Esophagus squamous epithelium (tissue), 5 donors: ENCODE measurements at places on chromosomes 5 and 9.
A peak's percentile ranks its signal among the peaks of the same experiment; 100 is the strongest.

DNA sequence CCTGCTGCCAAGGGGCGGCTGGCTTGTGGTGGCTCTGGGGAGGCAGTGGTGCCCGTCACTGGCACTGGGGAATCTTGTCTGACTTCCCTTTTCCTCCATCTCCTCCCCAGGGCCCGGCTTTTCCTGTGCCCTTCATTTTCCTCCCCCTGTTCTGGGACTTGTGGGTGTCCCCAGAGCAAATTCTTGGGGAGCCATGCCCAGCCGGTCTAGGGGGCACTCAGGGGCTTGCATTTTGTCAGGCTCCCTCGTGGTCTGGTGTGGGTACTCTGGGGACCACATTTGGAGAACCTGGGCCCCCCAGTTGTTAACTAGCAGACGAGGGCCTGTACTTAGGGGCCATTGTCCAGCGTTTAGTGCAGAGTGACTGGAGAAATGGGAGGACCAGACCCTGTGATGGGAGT, 105.2 kb upstream of the IER5L start:
- peak overlapping the region; percentile 2 for H3K27ac ChIP-seq
- H3K36me3 ChIP-seq = no peaks in the 10 kb centered on the region
- H3K27me3 ChIP-seq = no peaks in the 10 kb centered on the region
- DNase-seq = no peak
- peaks cover 14% of the 10 kb centered on the region for H3K4me1 ChIP-seq

GRCh38 chr5:142015781-142016533, 3.1 kb upstream of the GNPDA1 start:
- no peaks in the 10 kb centered on the region for H3K27me3 ChIP-seq
- no peaks in the 10 kb centered on the region for H3K36me3 ChIP-seq
- DNase-seq = no peak
- no peak overlapping the region for H3K4me3 ChIP-seq
- H3K27ac ChIP-seq = peak overlapping the region; percentile 71

GRCh38 chr5:175281714-175282113, 162.3 kb downstream of the DRD1 start:
- no peak overlapping the region for H3K27ac ChIP-seq
- DNase-seq = no peak
- H3K4me3 ChIP-seq = no peak overlapping the region
- H3K36me3 ChIP-seq = no peaks in the 10 kb centered on the region

GRCh38 chr5:88830567-88830966, 52.4 kb downstream of the MEF2C start:
- H3K4me1 ChIP-seq = peaks cover 61% of the 10 kb centered on the region
- no peaks in the 10 kb centered on the region for H3K36me3 ChIP-seq
- no peak overlapping the region for H3K4me3 ChIP-seq
- H3K27ac ChIP-seq = no peak overlapping the region
- H3K27me3 ChIP-seq = no peaks in the 10 kb centered on the region
- no peak for DNase-seq

- no peaks in the 10 kb centered on the region for H3K27me3 ChIP-seq
- no peaks in the 10 kb centered on the region for H3K36me3 ChIP-seq
- no peak overlapping the region for H3K27ac ChIP-seq
- DNase-seq = no peak
- no peak overlapping the region for H3K4me3 ChIP-seq
- no peaks in the 10 kb centered on the region for H3K4me1 ChIP-seq
These were observed 227.9 kb downstream of the BNC2 start for GRCh38 chr9:16642421-16643109.
